Right renal cortex interstitium (tissue), 3 donors: ENCODE measurements at places on chromosomes 1 and 21. TPM values are rescaled to one million over a fixed set of nuclear protein-coding genes. Genes with fewer than 3 reads are reported as not detected.

GRCh38 chr1:9228609-9229008 is 6.0 kb upstream of the H6PD start:
- no peak for DNase-seq

- no peak for DNase-seq
These were observed 41.5 kb downstream of the GALNT2 start for GRCh38 chr1:230108580-230108979.

DNA sequence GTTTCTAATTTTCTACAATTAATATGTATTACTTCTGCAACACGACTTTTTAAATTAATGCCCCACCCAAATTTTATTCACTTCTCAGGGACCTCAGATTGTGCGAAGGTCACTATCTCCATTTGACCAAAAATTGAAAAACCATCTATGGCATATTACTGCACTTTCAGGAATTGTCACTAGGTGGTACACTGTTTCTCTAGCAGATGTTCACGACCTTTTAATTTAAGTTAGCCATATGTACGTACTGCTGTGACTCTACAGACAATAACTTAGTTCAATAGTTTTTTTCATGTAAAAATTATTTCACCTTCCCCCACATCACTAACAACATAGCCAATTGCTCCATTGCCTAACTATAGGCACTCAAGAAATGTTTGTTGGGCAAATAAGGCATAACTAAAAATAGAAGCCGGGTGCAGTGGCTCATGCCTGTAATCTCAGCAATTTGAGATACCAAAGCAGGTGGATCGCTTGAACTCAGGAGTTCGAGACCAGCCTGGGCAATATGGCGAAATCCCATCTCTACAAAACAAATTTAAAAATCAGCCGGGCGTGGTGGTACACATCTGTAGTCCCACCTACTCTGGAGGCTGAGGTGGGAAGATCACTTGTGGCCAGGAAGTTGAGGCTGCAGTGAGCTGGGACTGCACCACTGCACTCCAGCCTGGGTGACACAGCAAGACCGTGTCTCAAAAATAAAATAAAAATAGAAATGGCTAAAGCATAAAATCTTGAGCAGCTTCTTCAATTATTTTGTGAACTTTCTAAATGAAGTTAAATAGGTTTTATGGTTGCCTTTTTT is 75.7 kb upstream of the PKN2 start:
- no peak for DNase-seq

DNA sequence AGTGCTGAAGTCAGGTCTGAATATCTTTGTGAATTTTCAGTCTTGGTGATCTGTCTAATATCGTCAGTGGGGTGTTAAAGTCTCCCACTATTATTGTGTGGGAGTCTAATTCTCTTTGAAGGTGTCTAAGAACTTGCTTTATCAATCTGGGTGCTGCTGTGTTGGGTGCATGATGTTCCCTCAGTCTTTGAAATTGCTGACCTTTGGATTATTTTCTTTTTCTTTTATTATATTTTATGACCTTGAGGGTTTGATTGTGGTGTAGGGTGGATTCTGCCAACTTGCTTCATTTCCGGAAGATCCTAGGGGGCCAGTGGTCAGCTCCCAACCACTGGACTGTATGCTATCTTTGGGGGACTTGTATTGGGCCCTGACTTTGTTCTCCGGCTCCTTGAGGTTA is 415.3 kb downstream of the USP25 start:
- no peak for DNase-seq

GRCh38 chr21:32548978-32549377 is 36.3 kb downstream of the TCP10L start:
- DNase-seq, result no peak

- DNase-seq, result no peak
These were observed 668.0 kb downstream of the MRPL39 start for GRCh38 chr21:24939291-24939690.

- no peak for DNase-seq
These were observed 394.5 kb downstream of the LMO4 start for GRCh38 chr1:87723193-87723592.

DNA sequence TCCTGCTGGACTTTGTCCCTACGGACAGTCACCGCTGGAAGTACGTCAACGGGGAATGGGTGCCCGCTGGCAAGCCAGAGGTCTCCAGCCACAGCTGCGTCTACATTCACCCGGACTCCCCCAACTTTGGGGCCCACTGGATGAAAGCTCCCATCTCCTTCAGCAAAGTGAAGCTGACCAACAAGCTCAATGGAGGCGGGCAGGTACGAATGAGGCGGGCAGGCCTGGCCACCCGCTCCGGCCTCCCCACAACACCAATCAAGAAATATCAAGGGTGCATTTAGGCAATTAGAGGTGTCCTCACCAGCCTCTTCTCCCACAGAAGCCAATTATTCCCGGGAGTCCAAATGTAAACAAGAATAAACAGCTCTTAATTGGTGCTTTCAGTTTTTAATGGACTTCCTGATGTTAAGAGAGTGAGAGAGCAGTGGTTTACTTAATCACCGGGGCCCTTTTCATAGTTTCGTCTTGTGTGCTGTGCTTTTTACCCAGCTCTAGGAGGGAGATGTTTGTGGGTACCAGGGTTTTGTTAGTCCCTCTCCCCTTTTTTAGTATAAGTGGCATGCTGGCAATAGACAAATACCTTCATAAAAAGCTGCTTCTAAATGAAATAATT is 10.7 kb downstream of the TBX19 start:
- no peak for DNase-seq

DNA sequence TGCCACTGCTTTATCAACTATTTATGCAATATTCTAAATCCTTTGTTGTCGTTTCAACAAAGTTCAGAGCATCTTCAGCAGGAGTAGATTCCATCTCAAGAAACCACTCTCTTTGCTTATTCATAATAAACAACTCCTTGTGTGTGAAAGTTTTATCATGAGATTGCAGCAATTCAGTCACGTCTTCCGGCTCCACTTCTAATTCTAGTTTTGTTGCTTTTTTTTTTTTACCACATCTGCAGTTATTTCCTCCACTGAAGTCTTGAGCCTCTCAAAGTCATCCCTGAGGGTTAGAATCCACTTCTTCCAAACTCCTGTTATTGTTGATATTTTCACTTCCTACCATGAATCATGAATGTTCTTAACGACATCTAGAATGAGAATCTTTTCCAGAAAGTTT is 14.8 kb upstream of the ETS2 start:
- DNase-seq, result no peak

- DNase-seq, result no peak
These were observed 332.1 kb downstream of the RRAGC start for GRCh38 chr1:38527373-38527966.

BRINP2 gene
- polyA plus RNA-seq, result 0.08 TPM

GALE gene
- polyA plus RNA-seq, result 31.6 TPM

PTAFR gene
- polyA plus RNA-seq, result 2.8 TPM
